ENCODE measurements at places on chromosomes 3 and 15.
A peak's percentile ranks its signal among the peaks of the same experiment; 100 is the strongest.

- DNase-seq: no peak
Observed at GRCh38 chr3:177906126-177906511, 630.1 kb upstream of the KCNMB2 start.

DNA sequence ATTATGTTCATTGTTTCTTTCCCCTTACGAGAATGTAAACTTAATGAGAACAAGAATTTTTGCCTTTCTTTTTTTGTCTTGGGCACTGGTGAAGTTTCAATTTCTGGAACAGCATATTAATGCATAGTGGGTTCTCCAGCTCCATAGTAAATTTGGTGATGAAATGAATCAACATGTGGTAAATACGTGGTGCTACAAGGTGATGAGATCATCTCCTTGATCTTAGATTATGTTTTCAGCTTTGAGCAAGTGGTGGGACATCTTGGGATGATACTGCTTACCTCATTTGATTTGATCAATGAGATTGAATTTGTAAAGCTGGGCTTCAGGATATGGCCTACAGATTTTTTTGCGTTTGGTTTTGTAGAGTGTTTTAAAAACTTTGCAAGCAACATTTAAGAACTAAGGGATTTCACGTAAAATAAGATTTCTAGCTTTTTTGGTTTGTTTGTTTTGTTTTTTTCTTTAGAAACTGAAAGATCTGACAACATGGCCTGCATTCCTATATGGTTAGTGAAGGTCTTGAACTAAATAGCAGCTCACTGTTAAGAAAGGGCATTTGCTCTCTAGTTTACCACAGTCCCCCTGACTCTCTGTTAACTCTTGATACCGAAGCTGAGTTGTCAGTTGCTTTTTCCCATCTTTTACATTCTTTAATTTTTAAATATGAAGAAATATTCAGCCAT is 45.6 kb downstream of the FNDC3B start:
- no peak for DNase-seq

- no peak for DNase-seq
Observed at GRCh38 chr15:63509955-63510940, 5.9 kb downstream of the USP3 start.

DNA sequence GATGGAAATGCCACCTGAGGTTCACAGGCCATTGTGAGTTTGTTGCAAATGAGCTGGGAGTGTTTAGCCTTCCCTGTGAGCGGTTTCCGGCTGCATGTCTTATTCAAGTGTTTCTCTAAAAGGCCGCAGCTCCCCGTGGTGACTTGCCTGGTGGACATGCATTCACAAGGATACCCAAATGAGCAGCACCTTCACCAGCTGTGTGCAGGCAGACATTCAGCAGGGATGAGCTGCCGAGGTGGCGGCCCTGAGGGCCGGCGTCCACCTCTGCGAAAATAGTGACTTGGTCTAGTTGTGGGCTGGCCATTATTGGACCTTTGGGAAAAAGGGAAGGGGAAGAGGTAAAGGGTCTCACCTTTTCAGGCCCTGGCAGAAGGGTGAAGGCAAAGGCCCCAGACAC is 23.4 kb downstream of the SPSB4 start:
- no peak for DNase-seq

GRCh38 chr3:141328286-141329166 is 39.8 kb upstream of the ZBTB38 start:
- DNase-seq: no peak

GRCh38 chr3:150635526-150635925 is 32.4 kb downstream of the SELENOT start:
- no peak for DNase-seq

DNA sequence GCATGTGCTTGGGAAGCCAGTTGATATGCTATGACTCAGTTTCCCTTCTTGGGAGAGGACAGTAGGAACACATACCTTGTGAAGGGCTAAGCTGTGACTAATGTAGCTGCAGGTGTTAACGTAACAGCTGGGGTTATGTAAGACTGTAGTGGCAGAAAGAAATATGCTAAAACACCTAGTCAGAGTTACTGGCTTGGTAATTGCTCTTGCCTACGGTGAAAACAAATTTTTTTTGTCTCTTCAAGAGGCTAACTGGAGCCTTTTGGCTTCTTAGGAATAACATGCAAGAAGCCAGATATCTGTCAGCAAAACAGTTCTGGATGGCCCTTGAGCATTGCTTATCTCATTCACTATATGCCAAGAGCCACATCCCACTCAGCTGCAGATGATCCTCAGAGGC is 1.4 kb downstream of the MAPKBP1 start:
- DNase-seq: no peak

GRCh38 chr3:33420966-33421365 is 19.2 kb downstream of the UBP1 start:
- DNase-seq: no peak

DNA sequence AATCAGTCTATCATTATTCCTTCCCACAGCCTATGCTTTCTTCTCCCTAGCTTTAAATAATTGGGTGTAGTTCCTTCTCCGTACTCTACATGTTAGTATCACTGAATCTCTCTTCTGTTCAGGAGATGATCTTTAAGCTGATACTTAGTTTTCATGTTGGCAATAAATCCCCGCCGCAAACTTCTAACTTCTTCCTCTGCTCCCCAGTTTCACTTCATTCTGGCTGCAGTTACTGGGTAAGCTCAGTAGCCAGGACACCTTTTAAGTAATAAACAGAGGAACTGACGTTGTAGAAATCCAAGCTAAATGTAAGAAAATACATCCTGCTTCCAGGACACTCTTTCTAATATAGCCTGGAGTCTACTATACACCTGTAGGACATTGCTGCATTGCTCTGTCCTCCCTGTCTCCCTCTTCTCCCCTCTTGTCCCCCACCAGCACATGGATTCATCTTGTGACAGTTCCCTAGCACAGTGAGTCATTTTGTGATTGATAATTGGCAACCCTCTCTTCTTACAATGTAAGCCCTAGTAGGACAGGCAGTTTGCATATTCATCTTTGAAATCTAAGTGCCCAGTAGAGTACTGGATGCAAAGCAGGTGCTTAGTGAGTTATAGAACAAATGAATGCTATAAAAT is 598.2 kb downstream of the UNC13C start:
- no peak for DNase-seq

DNA sequence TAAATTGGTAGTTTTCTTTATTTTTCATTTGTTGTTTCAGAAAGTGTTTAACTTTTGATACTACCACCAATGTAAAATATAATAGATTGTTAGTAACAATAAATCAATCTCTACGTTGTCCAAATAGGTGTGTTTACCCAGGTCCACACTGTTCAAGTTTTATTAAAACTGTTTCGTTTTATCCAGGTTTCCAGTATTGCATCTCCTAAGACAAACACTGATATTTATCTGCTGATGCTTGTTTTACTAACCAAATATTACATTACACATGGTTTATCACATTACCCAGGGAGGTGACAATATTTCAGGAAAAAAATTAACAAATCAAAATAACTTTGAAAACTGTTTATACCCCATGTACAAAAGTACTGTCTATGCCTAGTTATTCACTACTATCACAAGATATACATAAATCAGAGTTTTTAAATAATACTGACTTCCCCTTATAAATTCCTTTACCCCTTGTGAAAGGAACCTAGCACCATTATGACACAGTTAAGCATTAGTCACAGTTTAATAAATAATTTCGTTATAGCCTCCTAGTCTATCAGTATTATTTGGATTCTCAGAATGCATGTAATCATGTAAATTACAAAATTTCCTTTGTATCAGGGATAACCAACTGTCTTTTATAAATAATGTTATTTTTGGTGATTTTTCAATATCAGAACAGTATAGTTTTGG is 205.3 kb downstream of the ZBTB20 start:
- no peak for DNase-seq

DNA sequence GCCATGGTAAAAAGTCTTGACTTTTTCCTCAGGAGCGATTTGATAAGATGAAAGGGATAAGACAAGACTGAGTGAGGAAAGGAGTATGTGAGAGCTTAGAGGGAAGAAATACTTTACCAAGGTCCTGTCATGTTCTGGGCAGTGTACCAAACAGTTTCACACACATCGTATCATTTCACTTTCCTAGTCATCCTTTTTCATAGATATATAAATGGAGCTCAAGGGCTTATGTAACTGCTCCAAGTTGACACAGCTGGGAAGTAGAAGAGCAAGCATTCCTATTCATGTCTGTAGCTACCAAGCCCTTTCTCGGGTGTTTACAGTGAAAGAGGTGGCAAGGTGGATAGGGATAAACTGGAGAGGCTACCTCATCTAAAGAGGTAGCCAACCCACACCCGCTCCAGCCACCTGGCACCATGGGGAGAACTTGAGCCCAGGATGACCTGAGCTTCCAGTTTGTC is 57.4 kb downstream of the MRPS25 start:
- DNase-seq: no peak

- no peak for DNase-seq
Observed at GRCh38 chr3:101414121-101414520, 93.7 kb upstream of the IMPG2 start.

GRCh38 chr3:9703736-9704346 is at the start of gene CPNE9:
CPNE9 (plus strand) TSS chr3:9703833; CDS start chr3:9703997, 164 bp downstream.
- DNase-seq: no peak

- DNase-seq: no peak
Observed at GRCh38 chr3:9081184-9081818, 118.0 kb upstream of the RAD18 start.

- DNase-seq: no peak
Observed at GRCh38 chr15:45603881-45604280, 16.7 kb downstream of the BLOC1S6 start.

DNA sequence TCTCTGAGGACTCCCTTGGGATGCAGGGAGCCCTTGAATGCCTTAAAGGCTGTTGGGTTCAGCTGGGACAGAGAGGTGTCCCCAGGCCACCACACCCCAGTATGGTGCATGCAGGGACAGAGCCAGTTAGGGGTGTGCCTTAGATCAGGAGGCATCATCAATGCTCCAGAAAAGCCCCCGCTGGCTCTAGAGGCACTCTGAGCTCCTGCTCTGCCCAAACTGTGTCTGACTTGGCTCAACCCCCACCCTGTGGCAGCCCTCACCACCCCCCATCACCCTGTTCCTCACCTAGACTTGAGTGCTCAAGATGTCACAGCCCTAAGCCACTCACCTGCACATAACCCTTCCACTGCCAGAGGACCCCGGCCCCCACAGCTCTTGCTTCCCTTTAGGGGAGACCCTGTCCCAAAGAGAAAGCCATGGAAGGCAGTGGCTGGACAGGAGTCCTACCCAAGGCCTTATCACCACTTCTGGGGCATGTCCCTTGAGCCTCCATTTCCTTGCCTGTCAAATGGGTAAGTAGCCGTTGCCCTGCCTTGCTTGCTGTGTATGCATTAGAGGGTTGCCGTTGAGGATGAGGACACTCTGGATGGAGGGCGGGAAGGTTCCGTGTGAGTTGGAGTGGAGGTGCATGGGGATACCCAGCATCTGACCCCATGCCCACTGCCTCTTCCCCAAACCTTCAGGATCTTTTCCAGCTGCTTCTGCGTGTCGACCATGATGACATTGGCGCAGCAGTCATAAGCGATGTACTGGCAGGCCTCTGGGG is 41.4 kb downstream of the ACSBG1 start:
- DNase-seq: peak; percentile 33

DNA sequence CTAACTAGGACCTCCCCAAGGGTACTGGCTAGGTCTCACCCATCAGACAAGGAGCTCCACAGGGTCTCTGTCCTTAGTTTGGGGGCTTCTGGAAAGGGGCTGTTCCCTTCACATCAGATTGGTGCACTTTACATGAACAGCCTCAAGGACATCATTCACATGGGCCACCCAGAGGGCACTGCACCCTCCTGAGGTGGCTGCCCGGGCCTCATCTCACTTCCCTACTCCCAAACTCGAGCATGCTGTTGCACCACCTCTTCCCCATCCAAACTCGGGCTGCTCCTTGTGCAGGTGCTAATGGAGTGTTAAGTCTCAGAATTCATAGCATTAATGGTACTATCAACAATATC is 48.1 kb downstream of the RAB11A start:
- DNase-seq: no peak

GRCh38 chr15:86591994-86592735 is 512.5 kb downstream of the AGBL1 start:
- DNase-seq: no peak

- no peak for DNase-seq
Observed at GRCh38 chr3:33488246-33488645, 48.0 kb upstream of the UBP1 start.

DNA sequence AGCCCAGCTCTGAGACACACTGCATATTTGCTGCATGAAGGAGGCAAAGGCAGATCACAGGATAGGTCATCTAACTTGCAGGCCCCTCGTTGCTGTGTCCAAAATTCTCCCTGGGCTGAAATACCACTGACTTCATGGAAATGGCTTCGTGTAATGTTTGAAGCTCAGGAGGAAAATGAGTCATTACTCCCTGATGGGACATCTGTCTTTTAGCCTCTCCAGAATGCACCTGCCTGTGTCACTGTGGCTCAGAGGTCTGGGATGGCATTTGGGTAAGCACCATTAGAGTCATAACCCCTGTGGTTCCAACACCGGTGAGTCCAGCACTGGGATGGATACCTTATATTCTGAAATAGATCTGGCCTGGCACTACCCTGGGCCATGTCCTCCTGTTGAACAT is 51.5 kb downstream of the IL12A start:
- DNase-seq: no peak

- DNase-seq: no peak
Observed at GRCh38 chr3:109995377-109995776, 658.0 kb upstream of the DPPA4 start.

DNA sequence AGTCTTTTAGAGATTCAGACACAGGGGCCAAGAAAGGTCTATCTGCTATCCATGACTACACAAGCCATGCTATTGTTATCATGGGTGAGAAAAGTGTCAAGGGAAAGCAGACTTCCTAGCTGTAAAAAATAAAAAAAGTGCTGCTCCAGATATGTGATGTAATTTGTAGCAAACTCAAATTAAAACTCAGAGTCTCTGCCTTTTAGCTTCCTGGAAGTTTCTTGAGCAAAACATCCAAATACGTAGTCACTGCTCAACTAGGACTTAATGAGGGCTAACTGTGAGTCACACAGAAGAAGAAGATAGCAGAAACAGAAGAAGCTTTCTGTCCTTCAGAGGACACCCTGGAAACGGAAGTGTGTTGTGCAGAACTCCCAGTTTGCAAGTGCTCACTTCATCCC is 393.4 kb upstream of the NR2F2 start:
- no peak for DNase-seq

DNA sequence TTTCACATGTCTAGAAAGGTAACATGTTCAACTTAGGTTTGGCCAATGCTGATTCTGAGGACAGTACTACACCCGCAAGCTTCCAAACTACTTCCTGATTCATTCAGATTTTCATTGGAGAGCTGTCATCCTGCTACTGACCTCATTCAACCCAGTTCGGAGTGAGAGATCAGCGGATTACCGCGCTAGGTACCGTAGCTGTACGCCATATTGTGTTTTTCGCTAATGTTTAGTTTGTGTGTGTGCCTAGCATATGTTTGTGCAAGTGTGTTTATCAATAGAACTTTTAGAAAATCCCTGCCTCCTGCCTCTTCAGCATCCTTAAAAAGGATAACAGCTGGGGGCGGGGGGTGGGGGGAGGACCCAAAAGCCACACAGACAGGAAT is 1.1 kb downstream of the ZBTB20 start:
- peak; percentile 58 for DNase-seq

- no peak for DNase-seq
Observed at GRCh38 chr3:152227027-152227426, 41.7 kb upstream of the MBNL1 start.

GRCh38 chr15:88118035-88118434 is 138.5 kb downstream of the NTRK3 start:
- DNase-seq: no peak

GRCh38 chr3:172107403-172107802 is 68.0 kb downstream of the FNDC3B start:
- no peak for DNase-seq
